ENCODE measurements at places on chromosomes 1 and 21.
A peak's percentile ranks its signal among the peaks of the same experiment; 100 is the strongest.

DNA sequence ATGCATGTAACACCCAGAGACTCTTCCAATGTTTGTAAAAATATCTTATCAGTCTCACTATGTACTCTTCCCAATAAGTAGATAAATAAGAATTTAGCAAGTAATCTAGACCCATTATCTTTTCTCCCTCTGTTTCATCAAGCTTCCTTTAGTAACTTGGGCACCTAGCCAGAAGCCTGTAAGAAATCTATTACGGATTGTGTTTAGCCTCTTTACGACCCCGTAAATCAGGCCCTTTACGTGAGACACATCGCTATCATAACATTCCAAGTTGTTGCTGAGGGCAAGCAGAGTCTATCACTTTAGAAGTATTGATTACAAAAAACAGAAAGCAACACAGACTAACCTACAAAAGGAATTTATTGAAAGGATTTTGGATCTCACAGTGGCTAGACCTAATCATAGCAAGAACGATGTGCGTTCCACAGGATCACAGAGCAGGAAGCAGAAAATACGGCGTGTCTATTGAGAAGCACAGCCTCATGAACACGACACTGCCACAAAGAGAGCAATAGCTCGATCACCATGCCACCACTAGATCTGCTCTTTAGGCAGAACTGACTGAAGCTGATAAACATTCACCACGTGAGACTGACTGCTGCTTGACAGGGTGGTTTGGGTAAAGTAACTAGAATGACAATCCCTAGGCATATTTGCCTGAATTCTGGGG, 922.1 kb downstream of the AMY1C start:
- DNase-seq, result no peak

DNA sequence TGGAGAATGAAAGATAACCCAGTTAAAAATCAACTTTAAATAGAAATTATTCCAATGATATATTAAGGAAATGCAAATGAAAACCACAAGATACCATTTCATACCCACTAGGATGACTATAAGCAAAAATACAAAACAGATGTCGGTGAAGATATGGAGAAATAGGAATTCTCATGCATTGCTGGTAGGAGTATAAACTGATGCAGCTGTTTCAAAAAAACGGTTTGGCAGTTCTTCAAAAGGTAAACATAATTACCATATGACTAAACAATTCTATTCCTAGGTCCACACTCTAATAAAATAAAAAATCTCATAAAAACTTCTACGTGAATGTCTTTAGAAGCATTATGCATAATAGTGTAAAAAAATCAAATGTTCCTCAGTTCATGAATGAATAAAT, 763.3 kb upstream of the BRINP3 start:
- DNase-seq, result no peak

DNA sequence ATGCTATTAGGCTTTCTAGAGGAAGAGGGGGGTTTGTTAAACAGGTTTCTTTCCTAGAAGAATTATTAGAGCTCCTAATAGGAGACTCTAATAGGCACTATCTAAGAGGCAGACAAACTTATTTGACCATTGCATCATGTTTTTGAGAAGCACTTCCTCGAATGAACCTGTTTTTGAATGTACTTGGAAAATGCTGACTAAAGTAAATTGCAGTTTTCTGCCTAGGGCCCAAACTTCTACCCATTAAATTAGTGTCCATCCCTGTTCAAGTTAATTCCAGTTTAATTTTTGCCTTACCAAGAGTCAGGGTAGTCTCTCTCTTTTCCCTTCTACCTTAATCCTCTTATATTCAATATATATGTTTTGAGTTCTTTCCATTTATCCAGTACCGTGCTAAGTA, 1029.6 kb downstream of the TTLL7 start:
- no peak for DNase-seq

DNA sequence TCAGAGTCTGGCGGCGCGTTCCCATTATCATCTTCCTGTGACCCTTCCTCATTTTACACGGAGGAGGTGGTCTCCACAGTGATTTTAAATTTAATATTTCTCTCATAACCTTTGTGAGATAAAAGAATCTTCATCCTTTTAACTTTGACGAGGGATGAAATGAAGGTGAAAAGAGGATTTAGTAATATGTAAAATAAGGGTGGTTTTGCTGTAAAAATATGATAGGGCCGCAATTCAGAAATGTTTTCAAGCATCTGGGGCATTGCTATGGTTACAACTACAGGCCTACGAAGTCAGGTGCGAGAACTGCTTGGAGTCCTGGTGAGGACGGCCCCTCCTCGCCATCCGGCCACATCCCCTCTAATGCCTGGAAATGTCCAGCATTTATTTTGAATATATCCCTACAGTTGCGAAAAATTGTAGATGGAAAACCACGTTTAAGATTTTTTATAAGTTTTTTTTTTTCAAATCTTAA, 422 bp upstream of the RSBN1 start:
- no peak for DNase-seq

- no peak for DNase-seq
Observed at GRCh38 chr1:179318491-179318890, 24.9 kb downstream of the SOAT1 start.

- no peak for DNase-seq
Observed at GRCh38 chr1:83964153-83964552, 34.8 kb downstream of the TTLL7 start.

DNA sequence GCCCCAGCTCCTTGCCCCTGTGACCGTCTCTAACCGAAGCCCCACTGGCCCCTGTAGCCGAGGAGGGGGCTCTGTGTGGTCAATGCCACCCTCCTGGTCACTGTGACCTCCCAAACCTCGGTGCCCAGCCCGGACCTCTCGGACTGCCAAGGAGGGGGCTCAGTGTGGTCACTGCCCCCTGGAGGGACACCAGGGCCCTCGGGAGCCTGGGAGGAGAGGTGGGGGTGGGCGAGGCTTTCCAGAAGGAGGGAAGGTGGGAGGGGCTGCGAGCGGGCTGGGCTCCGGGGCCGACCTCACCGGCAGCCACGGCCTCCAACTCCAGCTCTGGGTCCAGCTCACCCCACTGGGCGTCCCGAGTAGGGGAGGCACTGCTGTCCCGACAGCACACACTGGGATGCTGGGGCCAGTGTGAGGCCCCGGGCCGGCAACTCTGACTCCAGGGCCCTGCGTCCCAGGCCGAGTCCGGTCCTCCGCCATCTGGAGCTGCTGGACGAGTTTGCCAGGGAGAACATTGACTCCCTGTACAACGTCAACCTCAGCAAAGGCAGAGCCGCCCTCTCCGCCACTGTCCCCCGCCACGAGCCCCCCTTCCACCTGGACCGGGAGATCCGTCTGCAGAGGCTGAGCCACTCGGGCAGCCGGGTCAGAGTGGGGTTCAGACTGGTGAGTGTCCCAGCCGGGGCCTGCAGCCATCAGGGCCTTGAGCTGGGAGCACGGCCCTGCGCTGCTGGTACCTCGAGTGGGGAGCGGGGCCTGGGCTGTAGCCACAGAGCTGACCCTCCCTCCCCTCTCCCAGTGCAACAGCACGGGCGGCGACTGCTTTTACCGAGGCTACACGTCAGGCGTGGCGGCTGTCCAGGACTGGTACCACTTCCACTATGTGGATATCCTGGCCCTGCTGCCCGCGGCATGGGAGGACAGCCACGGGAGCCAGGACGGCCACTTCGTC, 6.4 kb downstream of the SCNN1D start:
- DNase-seq, result no peak

DNA sequence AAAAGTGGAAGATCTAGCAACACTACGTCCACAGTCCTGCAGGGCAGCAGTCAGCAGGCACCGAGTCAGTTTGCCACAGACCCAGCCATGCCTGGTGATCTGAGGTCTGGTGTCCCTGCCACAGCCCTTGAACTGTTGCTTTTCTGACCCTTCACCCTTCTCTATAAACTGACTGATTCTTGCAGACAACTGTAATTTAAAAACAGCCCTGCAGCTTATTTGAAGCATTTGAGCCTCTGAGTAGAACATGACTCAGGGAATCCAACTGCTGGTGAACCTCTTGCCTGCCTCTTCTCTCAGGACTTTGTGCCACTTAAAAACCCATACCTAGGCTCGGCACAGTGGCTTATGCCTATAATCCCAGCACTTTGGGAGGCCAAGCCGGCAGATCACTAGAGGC, 107.2 kb downstream of the EDEM3 start:
- DNase-seq, result no peak

DNA sequence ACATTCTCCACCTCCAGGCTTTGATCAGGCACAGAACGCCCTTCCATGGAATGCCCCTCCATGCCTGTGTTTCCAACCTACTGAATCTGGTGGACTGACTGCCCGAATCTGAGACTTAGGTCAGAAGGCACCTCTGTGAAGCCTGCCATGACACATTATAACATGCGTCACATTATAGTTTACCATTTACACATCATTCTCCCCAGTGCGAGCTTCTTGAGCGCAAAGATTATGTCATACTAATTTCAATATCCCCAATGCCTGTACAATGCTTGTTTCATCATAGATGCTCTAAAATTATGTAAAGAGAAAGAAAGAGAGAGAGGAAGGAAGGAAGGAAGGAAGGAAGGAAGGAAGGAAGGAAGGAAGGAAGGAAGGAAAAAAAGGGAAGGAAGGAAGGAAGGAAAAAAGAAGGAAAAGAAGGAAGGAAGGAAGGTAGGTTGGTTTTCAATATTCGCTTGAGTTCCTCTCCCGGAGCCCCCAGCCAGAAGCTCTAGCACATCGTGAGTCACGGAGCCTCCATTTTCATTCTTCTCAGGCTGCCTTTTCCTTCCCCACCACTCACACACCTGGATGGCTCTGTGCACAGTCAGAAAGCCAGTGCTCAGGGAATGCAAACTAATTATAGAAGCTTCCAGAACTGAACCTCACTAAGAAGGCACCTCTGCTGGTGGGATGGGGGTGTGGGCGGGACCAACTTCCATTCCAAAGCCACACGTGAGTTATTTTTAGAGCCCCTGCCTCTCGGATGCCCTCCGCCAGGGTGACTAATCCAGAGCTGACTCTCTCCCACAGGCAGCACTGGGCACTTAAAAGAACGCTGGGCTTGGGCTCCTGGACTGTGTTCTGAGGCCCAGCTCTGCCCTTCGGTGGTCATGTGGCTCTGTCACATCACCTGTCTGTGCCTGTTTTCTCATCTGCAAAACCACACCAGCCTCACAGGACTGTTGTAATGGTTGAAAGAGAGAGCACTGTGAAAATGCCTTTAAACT, 27.4 kb downstream of the LAMB3 start:
- peak; percentile 76 for DNase-seq

GRCh38 chr1:76501586-76502219, 365.6 kb upstream of the ST6GALNAC5 start:
- DNase-seq, result no peak

GRCh38 chr1:111515291-111516004, 12.0 kb upstream of the ADORA3 start:
- DNase-seq, result peak; percentile 73

DNA sequence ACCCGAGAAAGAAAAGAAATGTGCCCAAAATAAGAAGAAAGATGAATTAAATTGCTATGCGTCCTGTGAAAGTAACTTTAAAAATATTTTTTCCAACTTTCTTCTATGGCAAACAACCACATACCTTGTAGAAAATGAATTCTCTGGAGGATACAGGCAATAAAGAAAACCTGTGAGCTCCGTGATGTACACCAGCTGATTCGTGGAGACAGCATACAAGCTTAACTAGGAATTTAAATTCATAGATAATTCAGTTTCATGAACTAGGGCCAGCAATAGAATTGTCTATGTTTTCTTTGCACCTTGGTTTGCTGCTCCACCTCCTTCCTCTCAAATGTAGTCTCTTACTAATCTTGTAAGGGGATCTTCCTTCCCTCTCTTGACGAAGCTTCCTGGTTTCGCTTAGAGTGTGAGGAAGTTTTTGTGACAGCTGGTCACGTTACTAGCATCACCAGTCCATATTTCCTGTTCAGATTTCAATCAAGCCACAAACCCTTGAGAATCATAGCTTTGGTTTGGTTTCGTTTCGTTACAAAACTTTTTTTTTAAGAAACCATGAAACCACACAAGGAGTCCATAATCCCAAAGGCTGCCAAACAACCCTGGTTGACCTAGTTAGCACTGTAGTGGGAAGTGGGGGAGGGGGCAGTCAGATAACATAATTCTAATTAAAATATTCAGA, 35.8 kb downstream of the GREM2 start:
- DNase-seq, result no peak

- no peak for DNase-seq
Observed at GRCh38 chr1:39397487-39397886, 93.9 kb upstream of the BMP8A start.

DNA sequence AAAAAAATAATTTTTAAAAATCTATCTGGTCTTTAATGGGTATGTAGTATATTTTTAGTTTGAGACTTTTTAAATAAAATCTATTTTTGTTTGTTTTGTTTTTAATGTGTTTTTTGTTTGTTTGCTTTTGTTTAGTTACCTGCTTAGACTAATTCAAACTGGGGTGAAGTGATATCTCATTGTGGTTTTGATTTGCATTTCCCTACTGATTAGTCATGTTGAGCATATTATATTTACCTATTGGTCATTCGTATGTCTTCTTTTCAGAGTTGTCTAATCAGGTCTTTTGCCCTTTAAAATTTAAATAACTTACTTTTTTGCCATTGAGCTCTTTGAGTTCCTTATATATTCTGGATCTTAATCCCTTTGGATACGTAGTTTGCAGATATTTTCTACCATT, 20.3 kb downstream of the CD1B start:
- no peak for DNase-seq

DNA sequence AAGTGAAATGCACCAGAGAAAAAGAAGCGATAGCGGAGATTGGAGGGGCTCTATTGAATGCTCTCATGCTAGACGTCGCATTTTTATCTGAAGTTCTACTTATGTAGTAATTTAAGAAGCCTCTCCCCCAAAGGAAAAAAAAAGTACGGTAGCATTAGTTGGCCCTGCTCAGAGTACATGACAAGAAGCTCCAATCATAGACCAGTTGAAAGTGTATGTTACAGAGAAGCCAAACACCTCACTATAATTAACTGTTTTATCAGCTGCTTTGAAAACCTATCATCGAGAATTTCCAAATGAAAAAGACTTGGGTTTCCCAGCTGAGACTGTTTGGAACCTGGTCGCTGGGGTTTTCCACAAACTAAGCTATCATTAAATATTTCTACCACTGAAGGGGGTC, 19.6 kb upstream of the OVAAL start:
- no peak for DNase-seq

DNA sequence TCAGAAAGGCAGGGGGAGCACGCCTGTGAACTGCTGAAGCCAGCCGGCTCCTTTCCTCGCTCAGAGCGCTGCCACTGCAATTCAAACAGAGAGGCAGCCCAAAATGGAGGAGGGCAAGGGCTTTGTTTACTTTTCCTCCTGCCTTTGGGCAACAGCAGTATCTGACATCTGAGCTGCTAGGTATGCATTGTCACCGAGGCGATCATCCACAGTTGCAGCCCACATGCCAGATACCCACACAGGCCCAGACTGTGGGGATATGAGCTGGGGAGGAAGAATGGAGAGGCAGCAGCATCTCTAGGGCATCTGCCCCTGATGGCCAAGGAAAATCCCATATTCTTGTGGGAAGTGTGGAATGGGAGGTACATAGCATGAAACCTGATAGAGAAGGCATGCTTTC, 357.1 kb downstream of the BARHL2 start:
- no peak for DNase-seq

GRCh38 chr1:243396876-243397275, 141.0 kb downstream of the SDCCAG8 start:
- DNase-seq, result no peak

- peak; percentile 68 for DNase-seq
Observed at GRCh38 chr1:9874959-9875635, 35.0 kb downstream of the CTNNBIP1 start.

All from kidney tubule cell (primary cell).